CD4-positive, alpha-beta T cell treated with Interleukin-10 for 1 hour (primary cell): ENCODE measurements at places on chromosomes 5 and 9.
A peak's percentile ranks its signal among the peaks of the same experiment; 100 is the strongest.

DNA sequence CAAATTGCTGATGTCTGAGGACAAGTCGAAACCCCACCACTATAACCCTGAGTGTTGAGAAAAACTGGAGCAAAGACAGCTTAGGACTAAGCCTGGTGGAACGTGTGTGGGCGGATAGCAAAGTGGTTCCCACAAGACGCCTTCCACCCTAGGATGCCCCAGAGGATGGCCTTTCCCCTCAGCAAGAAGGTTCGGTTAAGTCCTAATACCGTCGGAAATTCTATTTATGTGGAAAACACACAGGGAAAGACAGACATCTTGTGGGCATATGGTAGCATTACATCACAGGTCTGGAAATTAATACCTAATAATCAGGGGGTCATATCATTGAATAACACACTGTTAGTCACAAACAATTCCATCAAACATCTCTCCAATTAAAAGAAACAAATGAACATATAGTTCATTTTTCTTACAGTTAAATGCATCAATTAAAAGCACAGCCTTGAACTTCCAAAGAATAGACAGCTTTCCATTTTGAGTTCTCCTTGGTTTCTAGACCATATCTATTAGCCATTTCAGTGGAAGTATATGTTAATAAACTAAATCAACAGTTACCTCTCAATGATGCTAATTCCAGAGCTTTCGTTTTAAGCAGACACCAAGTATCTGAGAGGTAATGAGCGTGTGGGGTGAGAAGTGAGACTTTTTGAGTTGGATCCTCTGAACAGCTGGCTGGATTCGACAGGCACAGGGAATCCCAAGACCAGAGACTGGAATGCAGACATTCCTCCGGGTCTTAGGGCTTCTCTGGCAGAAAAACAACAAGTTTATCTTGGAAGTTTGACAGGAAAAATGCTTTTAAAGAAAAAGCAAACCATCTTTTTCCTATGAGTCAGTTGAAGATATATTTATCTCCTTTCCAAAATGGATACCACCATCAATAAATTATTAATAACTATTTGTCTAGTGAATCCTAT is 2.9 kb upstream of the ICE1 start:
- peak; percentile 28 for DNase-seq

GRCh38 chr5:119290607-119291006 is 65.2 kb upstream of the TNFAIP8 start:
- no peak for DNase-seq

DNA sequence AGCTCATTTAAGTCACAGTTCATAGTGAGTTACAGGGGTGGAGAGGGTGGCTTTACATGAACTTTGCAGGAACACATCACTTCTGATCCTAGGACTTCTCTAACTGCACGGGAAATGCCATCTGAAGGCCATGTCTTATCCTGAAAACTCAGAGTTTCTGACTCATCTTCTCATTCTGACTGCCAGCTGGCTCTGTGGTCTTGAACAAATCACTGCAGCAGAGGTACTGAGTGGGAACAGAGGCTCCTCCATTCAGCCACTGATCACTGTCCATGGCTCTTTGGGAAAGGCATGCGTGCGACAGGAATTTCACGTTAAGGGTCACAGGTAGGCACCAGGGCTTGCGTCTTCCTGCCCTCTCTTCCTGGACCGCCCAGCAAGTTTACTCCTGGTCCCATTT is 114.6 kb upstream of the LRRTM2 start:
- DNase-seq, result no peak

- no peak for DNase-seq
Measured at GRCh38 chr9:91720313-91720712, 229.7 kb downstream of the ROR2 start.

GRCh38 chr9:126694206-126695081 is 80.7 kb downstream of the LMX1B start:
- DNase-seq, result no peak

GRCh38 chr5:115579747-115580173 is 22.5 kb downstream of the TICAM2 start:
- no peak for DNase-seq

DNA sequence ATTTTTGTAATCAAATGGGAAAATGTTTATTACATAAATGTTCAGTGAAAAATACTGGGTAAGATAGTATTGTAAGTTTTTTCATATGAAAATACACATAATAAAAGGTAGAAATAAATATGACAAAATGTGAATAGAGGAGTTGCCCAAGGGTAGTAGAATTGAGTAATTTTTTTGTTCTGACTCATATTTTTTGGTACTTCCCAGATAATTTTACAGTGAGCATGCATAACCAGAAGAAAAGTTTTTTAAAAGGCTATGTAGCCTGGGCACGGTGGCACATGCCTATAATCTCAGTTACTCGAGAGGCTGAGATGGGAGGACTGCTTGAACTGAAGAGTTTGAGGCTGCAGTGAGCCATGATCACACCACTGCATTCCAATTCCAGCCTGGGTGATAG is 116.9 kb downstream of the PIP5K1B start:
- no peak for DNase-seq

GRCh38 chr5:135990528-135991255 is 35.9 kb upstream of the LECT2 start:
- DNase-seq, result no peak

DNA sequence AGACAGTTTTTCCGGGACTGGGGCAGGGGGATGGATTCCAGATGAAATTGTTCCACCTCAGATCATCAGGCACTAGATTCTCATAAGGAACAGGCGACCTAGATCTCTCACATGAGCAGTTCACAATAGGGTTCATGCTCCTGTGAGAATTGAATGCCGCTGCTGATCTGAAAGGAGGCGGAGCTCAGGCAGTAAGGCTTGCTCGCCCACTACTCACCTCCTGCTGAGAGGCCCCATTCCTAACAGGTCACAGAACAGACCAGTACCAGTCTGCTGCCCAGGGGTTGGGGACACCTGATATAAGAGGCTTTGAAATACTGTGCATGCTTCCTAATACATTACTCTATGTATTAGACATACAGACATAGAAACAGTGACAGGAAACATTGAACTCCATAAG is 41.1 kb downstream of the PTPRD start:
- no peak for DNase-seq

GRCh38 chr9:69357821-69358220 is 32.8 kb downstream of the ENTREP1 start:
- DNase-seq, result no peak

- DNase-seq, result no peak
Measured at GRCh38 chr5:170740551-170741205, 42.8 kb upstream of the GABRP start.

DNA sequence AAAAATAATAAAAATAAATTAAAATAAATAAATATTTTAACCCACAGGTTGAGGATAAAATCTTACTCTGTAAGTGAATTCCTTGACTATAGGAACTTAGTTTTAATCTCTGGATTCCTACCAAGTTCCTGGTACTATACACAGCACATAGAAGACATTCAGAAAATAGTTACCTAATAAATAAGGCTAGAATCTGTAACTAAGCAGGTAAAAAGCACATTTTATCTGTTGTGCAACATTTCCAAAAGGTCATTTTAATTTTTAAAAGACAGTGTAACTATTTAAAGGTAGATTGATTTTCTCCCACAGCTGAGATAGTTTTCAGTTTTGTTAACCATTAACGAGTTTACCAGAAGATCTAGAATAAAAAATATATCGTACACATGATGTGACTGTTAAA is 47.8 kb downstream of the MLANA start:
- DNase-seq, result no peak

- DNase-seq, result no peak
Measured at GRCh38 chr9:25442526-25442925, 235.7 kb downstream of the TUSC1 start.

GRCh38 chr9:130990306-130990977 is 18.5 kb upstream of the LAMC3 start:
- no peak for DNase-seq

GRCh38 chr5:58868931-58869330 is 286.1 kb downstream of the RAB3C start:
- no peak for DNase-seq

GRCh38 chr5:113271015-113271414 is 163.8 kb downstream of the TSSK1B start:
- DNase-seq, result no peak

GRCh38 chr5:64201996-64202395 is 36.4 kb downstream of the RNF180 start:
- DNase-seq, result no peak

- no peak for DNase-seq
Measured at GRCh38 chr9:108755979-108756378, 99.8 kb downstream of the ACTL7B start.

- no peak for DNase-seq
Measured at GRCh38 chr5:91848453-91848852, 465.3 kb upstream of the ARRDC3 start.

DNA sequence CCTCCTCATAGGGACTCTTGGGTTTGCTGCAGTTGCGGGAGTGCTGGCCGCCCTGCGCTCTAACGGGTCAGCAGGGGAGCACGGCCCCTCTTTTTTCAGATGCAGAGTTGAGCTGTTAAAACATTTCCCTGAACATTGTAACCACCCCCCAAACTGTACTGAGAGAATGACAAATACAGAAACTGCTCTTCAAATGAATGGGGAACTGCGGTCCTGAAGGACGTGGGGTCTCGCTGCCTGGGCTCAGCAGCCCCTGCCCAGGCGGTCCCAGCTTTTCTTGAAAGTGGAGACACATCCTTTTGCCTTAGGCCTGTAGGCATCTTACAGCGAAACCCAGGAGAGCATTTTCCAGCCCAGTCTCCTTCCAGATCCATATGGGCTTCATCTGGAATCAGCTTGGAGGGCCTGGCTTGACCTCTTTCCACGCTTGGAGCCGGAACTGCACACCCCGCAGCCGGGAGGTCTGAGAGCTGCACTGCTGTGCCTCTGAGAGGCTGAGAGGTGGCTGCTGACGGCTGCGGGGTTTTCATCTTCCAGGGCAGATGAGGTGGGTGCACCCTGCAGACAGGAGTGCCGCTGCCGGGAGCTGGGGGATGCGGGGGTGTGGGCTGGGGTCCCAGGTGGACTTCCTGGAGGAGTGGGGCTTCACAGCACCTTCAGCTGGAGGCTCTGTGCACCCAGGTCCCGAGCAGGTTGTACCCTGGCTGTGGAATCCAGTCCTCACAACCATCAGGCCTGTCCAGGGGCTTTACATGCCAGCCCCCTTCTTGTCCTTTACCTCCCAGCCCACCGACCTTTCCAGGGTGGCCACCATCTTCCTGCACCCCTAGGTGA is 1.2 kb upstream of the AGPAT2 start:
- DNase-seq, result no peak

DNA sequence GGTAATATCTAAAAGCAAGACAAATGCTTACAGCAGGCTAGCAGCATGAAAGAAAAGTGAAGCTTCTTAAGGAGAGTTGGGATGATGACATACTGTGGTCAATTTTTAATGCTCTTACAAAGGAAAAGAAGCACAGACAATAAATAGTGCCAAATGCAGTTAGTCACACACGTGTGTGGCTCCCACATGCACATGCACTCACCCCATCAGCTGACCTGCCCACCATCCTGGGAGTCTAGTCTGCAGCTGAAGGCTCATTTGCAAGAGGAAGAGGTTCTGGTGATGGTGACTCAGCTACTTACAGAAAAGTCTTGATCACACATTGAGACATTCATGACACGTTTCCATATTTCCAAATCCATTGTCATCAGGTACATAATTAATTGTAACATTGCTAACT is 129.3 kb downstream of the MRPL36 start:
- no peak for DNase-seq

- no peak for DNase-seq
Measured at GRCh38 chr5:54671681-54672080, 154.1 kb downstream of the SNX18 start.

- DNase-seq, result no peak
Measured at GRCh38 chr5:149426931-149427330, 47.8 kb upstream of the IL17B start.

GRCh38 chr5:102789469-102789868 is 34.4 kb downstream of the PAM start:
- DNase-seq, result no peak

DNA sequence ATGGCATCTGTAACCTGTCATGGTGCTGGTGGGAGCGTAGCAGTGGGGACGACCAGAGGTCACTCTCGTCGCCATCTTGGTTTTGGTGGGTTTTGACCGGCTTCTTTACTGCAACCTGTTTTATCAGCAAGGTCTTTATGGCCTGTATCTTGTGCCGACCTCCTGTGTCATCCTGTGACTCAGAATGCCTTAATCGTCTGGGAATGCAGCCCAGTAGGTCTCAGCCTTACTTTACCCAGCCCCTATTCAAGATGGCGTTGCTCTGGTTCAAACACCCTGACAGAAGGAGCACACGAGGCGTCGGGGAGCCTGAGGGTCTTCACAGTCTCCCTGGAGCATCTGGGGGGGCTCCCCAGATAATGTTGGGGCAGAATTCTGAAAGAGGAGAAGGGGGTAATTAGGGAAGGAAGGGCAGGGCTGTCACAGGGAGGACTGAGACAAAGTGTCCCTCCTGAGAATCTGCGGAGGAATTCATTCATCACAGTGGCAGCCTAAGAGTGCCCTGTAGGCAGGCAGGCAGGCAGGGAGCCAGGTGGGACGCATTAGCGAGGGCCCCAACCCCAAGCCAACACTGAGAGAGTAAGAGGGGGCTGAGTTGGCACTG is 21.3 kb upstream of the NCS1 start:
- no peak for DNase-seq

DNA sequence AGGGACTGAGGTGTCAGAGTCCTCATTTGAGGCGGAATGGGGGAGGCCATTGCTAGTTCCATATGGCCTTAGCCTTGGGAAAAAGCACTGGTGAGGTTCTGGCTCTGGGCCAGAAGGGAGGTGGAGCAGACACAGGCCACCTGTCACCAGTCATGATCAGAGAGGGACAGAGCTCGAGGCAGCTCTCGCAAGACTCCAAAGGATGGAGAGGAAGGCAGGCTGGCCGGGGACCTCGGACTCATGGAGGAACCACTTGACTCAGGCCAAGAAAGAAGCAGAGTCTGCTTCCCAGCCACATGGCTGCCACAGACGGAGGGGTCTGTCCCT is 29.2 kb upstream of the NSMF start:
- no peak for DNase-seq

DNA sequence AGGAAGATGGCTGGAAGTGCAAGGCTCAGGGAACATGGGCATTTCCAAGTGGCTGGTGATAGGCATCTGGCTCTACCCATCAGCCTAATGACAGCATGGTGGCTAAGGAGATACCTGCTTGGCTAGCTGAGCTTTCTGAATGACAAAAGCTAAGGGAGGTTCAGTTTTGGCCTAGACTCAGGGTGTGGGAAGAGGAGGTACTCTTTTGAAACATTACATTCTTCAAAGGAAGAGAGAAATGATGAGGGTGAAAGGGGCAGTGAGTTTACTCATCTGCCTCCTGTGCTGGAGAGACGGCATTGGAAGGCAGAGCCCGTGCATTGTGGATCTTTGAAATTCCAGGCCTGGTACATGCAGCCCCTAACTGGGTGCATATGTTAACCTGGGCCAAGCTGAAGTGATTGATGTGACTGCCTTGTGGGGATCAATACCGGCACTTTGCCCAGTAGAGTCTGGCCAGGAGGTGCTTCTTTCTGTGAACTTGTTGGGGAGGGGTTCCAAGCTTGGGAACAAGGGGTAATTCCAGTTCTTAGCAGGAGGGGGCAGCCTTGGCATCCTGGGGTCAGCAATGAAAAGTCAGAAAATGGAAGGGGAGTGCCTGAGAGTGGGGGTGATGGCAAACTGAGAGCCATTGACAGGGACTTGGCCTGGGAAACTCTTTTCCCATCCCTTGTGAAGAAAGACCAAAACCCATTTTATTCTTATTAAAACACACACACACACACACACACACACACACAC is 108.6 kb downstream of the ACER2 start:
- DNase-seq, result no peak
